Foreskin fibroblast (primary cell): ENCODE measurements at places on chromosomes 5 and 9.

DNA sequence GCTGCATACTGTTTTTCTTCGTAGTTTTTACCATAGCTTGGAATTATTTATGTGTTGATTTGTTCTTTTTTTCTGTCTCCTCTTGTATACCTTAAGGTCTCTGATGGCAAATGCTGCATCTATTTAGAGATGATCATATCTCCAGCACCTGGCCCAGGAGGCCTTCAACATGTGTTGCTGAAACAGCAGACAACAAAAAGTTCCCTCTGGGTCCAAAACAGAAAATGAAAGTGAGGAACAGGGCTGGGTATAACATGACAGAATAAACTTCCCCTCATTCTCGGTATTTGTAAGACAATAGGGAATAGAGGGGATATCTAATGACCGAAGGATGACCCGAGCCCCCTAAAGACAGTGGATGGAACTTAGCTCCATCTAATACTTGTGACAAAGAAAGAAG lies 22.7 kb upstream of the PCSK1 start:
- DNase-seq, result no peak

GRCh38 chr5:96235008-96235910 lies 197.8 kb downstream of the PCSK1 start:
- no peak for DNase-seq

DNA sequence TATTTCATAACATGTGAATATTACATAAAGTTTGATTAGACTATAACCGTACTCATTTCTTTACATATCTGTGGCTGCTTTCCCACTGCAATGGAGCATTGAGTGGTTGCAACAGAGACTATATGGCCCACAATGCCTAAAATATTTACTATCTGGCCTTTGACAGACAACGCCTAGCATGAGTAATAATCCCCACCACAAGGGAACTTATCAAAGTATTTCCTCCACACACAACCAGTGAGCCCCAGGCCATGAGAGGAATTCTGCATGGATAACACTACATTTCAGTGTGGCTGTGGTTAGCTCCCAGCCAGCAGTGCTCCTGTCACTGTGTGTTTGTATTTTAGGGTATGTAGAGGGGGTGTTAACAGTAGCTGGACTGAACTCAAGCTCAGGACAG lies 54.8 kb downstream of the FAM81B start:
- DNase-seq, result peak; percentile 53

DNA sequence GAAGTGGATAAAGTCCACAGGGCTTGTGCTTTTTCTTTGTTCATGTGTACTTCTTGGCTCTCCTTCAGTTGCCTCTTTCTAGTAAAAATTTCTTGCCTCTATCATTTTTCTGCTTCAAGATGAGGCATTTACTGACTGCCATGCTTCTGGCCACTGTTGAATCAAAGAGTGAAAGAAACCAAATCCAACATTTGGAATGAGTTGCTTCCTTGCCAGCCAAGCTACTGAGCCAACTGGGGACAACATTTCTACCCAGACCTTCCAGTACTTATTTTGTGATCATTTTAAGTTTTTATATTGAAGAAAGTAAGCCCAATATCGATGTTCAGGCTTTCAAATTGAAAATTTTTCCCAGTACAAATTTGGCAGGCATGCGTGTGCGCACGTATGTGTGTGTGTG lies 73.2 kb downstream of the SNCAIP start:
- no peak for DNase-seq

DNA sequence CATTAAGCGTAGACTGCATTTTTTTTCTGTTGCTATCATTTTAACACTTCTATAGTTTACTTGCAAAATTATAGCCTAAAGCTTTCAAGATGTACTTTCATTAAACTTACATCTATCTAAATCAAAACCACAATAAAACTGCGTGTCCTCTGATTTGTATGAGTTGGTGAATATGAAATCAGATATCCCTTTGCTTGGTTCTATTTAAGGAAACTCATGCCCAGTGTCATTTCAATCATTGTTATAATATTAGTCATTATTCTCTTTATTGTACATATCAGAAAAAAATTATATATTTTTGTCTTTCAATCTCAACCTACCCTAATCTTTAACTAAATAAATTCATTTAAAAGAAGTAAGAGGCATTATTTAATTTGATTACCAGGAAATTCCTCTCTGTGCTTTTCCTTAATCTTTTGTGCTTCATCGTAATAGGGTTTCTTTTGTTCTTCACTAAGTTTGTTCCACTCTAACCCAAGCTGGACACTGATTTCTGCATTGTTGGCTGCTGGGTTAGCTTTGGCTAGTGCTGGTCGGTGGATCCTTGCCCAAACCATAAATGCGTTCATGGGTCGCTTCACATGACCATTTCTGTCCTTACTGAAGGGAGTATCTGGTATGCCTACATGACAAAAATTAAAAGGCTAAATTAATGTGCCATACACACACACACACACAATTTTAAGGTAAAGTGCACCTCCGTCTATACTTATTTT lies 3.8 kb downstream of the SOX30 start:
- no peak for DNase-seq

GRCh38 chr5:78776637-78777036 lies 128.1 kb upstream of the LHFPL2 start:
- peak; percentile 49 for DNase-seq

GRCh38 chr5:136054142-136055019 lies 25.6 kb downstream of the TGFBI start:
- DNase-seq, result peak; percentile 90

GRCh38 chr5:36928947-36929346 lies 52.4 kb downstream of the NIPBL start:
- peak; percentile 77 for DNase-seq

GRCh38 chr5:53303105-53303504 lies 177.3 kb upstream of the FST start:
- DNase-seq, result peak; percentile 91

GRCh38 chr5:87347272-87347671 lies 65.5 kb downstream of the CCNH start:
- DNase-seq, result no peak

- no peak for DNase-seq
These were observed 144.8 kb downstream of the PDZD2 start for GRCh38 chr5:31783731-31784130.

DNA sequence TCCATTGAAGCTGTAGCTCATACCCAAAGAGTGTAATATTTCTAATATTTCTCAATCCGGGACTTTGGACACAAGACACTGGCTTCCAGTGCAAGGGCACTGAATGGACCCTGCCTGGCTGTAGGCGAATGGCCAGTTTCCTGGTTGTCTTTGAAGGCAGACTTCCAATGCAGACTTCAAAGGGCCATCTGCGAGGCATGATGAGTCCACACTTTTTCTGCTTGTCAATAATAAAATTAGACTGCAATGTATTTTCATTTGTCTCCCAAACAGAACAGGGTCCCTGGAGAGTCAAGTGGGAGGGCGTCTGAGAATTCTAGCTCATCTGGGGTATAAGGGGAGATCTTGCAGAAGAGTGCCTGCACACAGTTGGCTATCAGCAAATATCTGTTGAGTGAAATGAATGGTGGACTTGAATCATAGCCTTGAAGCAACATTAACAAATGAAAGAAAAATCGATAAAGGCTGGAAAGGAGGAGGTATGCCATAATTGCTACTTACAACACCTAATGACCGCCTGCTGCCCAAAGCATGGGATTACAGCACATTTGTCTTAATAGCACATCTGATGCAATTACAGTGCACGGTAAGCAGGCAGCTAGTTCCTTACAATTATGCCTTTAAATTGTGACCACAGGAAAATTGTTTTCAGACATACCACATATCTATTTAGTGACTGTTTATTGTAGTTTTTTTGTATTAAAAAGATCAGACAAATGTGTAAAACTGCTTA lies 137.5 kb downstream of the ARHGEF28 start:
- DNase-seq, result peak; percentile 69
